ENCODE measurements at places on chromosomes 7 and 10. TPM values are rescaled to one million over a fixed set of nuclear protein-coding genes. Genes with fewer than 3 reads are reported as not detected.

C10orf53 gene
- total RNA-seq: not detected

LBX1 gene
- not detected for total RNA-seq

BHLHA15 gene
- 0.98 TPM for total RNA-seq

ICA1 gene
- 52.3 TPM for total RNA-seq

SPDYE11 gene
- not detected for total RNA-seq

MACC1 gene
- total RNA-seq: not detected

CHRM2 gene
- not detected for total RNA-seq

Measured in vein endothelial cell (primary cell).